ENCODE measurements at places on chromosomes 3 and 15. TPM values are rescaled to one million over a fixed set of nuclear protein-coding genes. Genes with fewer than 3 reads are reported as not detected.

The EEF1AKMT4 gene
- 6.3 TPM for total RNA-seq

The CFAP92 gene
- 1.7 TPM for total RNA-seq

The PLA2G4E gene
- not detected for total RNA-seq

- no peak for DNase-seq
These were observed at the start of gene KLHDC8B for GRCh38 chr3:49171119-49171774. Gene KLHDC8B (plus strand): TSS chr3:49171598. CDS start chr3:49172770, 1,172 bp downstream.

The CSK gene
- 51.0 TPM for total RNA-seq

The MAPKAPK3 gene
- total RNA-seq, result 66.2 TPM

- DNase-seq, result no peak
These were observed 23.8 kb upstream of the ZNF148 start for GRCh38 chr3:125398952-125399351.

The GP5 gene
- total RNA-seq, result 0.07 TPM

DNA sequence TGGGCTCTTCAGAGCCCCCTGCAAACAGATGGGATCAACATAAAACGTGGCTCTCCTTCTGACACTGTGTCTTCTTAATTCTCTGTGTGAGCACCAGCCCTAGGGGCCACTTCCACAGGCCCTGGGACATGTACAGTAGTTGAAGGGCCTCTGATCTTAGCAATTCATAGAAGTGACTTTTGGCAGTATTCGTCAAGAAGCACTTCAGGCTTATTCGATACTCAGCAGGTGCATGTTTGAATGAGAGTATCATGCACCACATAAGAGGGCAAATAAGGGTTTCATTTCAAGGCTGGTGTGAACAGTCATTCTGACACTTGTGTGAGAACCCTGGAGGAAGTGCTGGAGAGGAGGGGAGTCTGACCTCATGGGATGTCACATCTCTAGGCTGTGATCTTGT lies 113.9 kb downstream of the GABRG3 start:
- no peak for DNase-seq

DNA sequence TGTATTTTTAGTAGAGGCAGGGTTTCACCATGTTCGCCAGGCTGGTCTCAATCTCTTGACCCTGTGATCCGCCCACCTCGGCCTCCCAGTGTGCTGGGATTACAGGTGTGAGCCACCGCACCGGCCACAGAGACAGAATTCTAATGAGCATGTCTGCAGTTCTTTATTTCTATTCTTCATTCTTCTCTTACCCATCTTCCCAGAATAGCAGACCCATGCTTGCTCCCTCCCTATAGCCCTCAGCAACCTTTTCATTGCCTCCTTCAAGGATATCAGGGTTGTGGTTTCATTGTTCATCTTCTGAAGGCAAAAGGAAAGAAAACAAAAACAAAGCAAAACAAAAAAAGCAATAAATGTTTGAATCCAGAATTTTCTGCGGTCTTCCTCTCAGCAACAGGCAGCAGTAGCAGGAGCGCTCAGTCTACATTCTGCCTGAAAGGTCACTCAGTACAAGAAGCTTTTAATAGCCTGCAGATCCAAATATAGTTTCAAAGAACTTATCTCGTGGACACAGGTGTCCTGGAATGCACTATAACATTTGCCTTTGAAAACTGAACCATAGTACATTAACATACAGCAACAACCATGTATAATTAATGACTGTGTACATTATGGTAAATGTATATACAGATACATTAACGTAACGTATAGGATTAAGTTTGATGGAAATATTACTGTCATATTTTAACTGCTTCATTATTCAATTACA lies at the start of gene SMCO1:
Gene SMCO1 (minus strand): TSS at position 434 of the 709 bp plus-strand sequence. CDS start 137 bp downstream, at position 297.
- no peak for DNase-seq

GRCh38 chr15:94229591-94230369 lies 1.6 kb upstream of the MCTP2 start:
- DNase-seq, result no peak

DNA sequence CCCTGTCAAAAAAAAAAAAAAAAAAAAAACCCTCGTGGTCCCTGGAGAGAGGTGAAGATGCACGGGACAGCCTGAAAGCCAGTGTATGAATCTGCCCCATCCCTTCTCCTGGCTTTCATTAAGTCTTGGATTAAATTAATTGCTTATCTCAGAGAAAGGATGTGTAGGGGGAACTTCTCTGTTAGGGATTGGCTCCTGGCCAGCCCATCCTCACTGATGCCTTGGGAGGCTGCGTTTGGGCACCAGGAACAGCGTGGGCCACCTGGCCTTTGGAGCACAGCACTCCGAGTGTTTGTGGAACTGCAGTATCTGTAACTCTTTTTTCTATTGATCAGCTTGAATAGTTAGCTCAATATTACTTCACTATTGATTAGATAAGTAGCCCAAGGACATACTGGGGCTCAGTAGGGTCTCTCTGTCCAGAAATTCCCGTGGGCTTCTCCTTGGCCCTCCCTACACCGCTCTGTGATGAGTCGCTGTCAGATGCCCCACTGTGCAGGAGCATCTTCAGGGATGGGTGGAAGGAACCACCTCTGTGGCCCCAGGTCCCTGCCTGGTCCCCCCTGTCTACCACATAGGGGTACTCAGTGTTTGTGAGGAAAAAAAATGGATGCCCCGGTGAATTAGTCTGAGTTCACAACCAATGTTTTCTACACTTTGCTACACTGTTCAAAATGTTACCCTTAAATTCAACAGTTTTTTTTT lies 2.0 kb downstream of the PXYLP1 start:
- DNase-seq, result no peak

The IL17RB gene
- 0.27 TPM for total RNA-seq

GRCh38 chr3:90134090-90134489 lies 1026.7 kb downstream of the EPHA3 start:
- no peak for DNase-seq

The KLHL40 gene
- total RNA-seq, result not detected

- no peak for DNase-seq
These were observed 17.8 kb downstream of the TEX9 start for GRCh38 chr15:56383010-56383409.

DNA sequence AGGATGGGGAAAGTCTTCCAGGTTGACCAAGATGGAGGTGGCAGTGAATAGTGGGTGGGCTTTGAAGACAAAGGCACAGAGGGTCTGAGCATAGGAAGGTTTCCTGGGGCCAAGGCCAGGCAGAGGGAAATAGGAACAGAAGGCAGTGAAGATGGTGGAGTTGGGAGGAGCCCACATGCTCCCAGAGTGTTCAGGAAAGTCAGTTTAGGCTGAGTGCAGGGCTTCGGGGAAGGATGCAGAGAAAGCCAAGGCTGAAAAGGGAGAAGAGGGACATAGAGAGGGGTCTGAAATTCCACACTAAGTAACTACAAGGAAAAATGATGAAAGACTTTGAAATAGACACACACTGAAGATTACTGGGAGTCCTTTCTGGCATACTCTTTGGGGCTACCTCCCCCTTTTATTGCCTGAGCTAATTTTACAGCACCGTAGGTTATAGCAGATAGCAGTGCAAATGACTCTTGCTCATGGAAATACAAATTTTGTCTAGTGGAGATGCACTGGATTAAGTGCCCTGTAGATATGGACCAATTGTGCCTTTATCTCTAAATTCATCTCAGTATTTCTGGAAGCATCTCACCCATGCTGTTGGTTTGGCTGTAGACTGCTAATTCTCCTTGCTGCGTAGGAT lies 3.8 kb downstream of the CX3CR1 start:
- DNase-seq, result no peak

The CHST13 gene
- total RNA-seq, result not detected

The ADGRG7 gene
- total RNA-seq, result not detected

GRCh38 chr15:90360746-90361145 lies 8.7 kb downstream of the ZNF774 start:
- no peak for DNase-seq

DNA sequence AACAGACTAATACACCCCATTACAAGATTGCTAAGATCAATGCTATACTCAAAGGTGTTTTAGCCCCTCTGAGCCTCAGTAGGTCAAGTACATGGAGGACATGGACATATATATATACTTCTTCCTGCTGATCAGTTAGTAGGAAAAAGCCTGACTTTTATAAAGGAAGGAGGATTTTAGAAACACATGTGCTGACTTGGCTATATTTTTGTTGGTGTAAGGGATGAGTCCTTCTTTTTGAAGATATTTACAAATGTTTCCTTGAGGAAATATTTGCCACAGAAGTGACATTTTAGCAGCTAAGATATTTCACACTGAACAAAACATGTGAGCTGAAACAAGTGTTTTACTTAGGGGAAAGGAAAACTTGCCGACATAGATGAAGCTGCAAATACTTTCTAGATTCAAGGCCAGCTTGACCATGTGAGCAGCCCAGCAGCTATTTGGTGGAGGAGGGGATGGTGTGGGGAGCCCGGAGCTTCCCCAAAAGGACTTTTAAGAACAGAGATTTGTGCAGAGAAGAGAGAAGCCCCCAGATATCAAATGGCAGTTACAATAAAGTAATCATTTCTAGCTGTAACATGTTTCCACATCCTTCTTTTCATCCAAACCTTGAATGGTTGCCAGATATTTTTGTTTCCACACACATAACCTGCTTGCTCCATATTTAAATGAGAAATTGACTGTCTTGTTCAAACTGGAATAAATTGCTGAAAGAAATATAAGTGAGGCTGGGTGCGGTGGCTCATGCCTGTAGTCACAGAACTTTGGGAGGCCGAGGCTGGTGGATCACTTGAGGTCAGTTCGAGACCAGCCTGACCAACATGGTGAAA lies 111.7 kb upstream of the NR2F2 start:
- DNase-seq, result no peak

DNA sequence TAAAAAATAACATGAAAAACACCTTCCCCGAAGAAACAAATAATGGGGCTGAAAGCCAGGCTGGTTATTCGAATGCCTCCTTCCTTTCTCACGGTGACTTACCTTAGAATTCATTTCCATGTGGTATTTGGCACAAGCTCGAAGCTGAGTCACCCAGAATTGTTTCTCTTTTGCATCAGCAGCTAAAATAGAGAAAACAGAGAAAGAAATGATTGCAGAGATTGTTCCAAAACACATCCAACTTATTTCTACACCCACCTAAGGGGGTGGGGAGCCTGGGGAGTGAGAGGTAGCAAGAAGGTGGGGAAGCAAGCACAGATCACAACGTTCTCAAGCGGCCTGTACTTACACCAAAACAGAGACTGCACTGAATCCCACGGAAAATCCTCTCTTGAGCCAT lies 104.7 kb downstream of the OSBPL10 start:
- DNase-seq, result peak; percentile 77

The KLHL25 gene
- total RNA-seq, result 14.8 TPM

The TBL1XR1 gene
- 90.1 TPM for total RNA-seq

- no peak for DNase-seq
These were observed 107.6 kb downstream of the FILIP1L start for GRCh38 chr3:100006570-100007271.

GRCh38 chr3:105864212-105864611 lies 4.6 kb downstream of the CBLB start:
- no peak for DNase-seq

DNA sequence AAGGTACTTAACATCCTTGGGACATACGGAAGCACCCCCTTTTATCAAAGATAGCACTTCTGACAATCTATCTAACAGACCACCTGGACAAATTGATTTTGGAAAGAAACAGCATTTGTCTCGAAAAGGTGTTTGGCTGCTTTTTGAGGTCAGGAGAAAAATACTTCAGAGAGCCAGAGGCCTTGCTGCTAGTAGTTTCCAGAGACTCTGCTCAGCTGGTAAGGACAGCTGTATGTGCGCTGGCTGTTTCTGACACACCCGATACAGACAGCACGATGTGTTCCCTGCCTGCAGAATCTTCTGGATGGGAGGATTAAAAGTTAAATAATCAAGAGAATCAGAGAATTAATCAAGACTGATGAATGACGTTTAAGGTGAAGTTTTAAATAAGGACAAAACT lies 15.6 kb upstream of the GYG1 start:
- no peak for DNase-seq

- DNase-seq, result no peak
These were observed 12.6 kb downstream of the PDHB start for GRCh38 chr3:58421004-58421403.

GRCh38 chr15:46703871-46704637 lies 1013.3 kb upstream of the SEMA6D start:
- DNase-seq, result no peak

DNA sequence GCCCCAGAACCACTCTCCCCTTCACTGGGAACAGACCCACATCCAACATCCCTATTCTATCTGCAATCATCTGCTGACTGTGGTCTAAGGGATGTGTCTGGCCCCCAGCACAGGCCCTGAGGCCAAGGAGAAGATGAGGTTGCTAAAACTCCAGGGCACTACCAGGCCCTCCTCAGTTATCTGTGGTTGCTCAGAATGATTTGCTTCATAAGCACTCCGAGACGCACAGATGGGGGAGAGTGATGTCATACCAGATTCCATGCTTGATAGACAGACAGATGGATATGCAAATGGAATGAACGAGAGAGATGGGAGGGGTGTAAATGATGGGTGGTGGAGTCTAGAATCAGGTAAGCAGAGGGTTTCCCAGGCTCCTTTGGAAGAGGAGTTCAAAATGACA lies 57.8 kb downstream of the CEMIP start:
- no peak for DNase-seq

GRCh38 chr15:42679285-42680141 lies 57.4 kb downstream of the CDAN1 start:
- no peak for DNase-seq

DNA sequence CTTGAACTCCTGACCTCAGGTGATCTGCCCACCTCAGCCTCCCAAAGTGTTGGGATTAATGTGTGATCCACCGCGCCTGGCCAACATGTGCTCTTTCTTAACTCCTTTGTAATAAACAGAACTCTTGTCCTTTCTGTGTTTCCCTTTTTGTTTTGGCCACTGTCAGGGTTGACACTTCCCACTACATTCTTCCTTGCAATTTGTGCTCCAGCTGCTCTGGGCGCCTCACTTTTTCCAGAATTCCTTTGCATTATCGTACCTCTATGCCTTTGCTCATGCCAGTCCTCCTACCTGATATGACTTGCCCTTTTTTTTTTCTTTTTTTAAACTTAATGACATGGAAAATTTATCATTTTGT lies 38.8 kb upstream of the SMAD3 start:
- DNase-seq, result no peak

The MRAS gene
- 35.0 TPM for total RNA-seq

The TEX55 gene
- not detected for total RNA-seq

All from kidney epithelial cell (primary cell).